ENCODE measurements at places on chromosomes 2 and 18. TPM values are rescaled to one million over a fixed set of nuclear protein-coding genes. Genes with fewer than 3 reads are reported as not detected.

Gene CHRND
- total RNA-seq, result not detected

DNA sequence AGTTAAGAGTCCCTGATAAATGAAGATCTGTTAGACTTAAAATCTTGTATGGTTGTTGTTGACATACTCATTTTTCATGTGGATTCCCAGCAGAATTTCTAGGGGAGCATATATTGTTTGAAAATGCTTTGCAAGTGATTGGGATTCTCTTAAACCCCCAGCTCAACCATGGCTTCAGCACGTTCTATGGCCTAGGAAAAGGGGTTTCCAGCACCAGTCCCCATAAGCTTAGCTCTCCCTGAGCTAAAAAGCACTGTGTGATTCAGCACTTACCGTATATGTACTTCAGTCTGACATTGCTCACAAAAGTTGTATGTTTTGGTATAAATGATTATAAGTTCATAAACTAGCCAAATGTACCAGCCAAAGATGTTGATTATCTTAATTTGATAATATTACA, 80.1 kb upstream of the EPB41L5 start:
- no peak overlapping the region for H3K4me3 ChIP-seq
- H3K36me3 ChIP-seq, result no peaks in the 10 kb centered on the region
- no peaks in the 10 kb centered on the region for H3K27me3 ChIP-seq
- H3K27ac ChIP-seq, result no peak overlapping the region
- no peak for DNase-seq

GRCh38 chr2:216066230-216066629, 15.4 kb downstream of the PECR start:
- no peaks in the 10 kb centered on the region for H3K4me1 ChIP-seq
- H3K27me3 ChIP-seq, result no peaks in the 10 kb centered on the region
- no peaks in the 10 kb centered on the region for H3K36me3 ChIP-seq
- DNase-seq, result no peak

- H3K27ac ChIP-seq, result no peak overlapping the region
- peaks cover 10% of the 10 kb centered on the region for H3K4me1 ChIP-seq
- DNase-seq, result no peak
- H3K27me3 ChIP-seq, result no peaks in the 10 kb centered on the region
- no peaks in the 10 kb centered on the region for H3K36me3 ChIP-seq
- no peak overlapping the region for H3K4me3 ChIP-seq
Observed at GRCh38 chr2:207501802-207502576, 27.8 kb upstream of the CREB1 start.

- H3K27ac ChIP-seq, result no peak overlapping the region
- H3K4me3 ChIP-seq, result no peak overlapping the region
- H3K27me3 ChIP-seq, result no peaks in the 10 kb centered on the region
- DNase-seq, result no peak
- no peaks in the 10 kb centered on the region for H3K36me3 ChIP-seq
Observed at GRCh38 chr18:32177530-32177929, 12.3 kb upstream of the MEP1B start.

DNA sequence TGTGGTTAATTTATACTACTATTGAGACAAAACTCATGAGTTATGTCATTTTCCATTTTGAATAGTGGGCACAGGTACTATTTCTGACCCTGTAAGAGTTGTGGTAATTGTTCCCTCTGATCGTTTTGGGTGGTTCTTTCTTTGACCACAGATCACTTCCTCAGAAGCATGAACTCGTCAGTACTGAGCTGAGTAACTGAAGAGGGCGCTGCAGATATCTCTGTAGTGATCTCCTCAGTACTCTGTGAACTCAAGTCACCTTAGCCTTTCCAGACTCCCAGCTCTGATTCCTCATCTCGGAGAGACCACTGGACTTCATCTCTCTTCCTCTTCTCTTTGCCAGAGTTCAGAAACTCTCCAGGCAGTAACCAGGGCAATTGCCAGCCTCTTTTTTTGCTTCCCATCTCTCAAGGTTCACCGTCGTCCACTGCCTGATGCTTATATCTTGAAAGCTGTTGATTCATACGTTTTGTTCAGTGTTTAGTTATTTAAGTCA, 9.4 kb upstream of the IL1RL1 start:
- H3K4me3 ChIP-seq, result no peak overlapping the region
- H3K4me1 ChIP-seq, result no peaks in the 10 kb centered on the region
- H3K27ac ChIP-seq, result no peak overlapping the region
- H3K36me3 ChIP-seq, result no peaks in the 10 kb centered on the region
- DNase-seq, result no peak
